ENCODE measurements at places on chromosomes 3 and 15.

DNA sequence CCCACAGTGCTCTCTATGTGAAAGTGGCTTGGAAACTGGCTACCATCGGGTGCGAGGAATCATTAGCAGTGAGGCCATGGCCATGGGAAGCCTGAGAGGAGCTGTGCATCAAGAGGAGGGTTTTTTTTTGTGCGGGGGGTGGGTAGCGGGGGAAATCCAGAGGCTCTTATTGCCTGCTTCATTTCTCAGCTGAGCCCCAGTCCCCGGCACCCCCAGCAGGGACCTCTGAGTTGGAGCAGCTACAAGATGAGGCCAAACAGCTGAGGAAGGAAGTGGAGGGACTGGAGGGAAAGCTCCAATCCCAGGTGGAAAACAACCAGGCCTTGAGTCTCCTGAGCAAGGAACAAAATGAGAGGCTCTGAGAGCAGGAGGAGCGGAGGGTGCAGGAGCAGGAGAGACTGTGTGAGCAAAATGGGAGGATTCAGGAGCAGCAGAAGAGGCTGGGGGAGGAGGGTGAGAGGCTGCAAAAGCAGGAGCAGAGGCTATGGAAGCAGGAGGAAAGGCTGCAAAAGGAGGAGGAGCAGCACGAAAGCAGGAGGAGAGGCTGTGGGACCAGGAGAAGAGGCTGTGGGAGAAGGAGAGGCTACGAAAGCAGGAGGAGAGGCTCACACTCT, 76.7 kb downstream of the ADAMTS7 start:
- no peak for DNase-seq

- no peak for DNase-seq
Measured at GRCh38 chr15:29418931-29419330, 149.3 kb upstream of the NSMCE3 start.

- no peak for DNase-seq
Measured at GRCh38 chr15:80669663-80670273, 25.3 kb upstream of the ABHD17C start.

DNA sequence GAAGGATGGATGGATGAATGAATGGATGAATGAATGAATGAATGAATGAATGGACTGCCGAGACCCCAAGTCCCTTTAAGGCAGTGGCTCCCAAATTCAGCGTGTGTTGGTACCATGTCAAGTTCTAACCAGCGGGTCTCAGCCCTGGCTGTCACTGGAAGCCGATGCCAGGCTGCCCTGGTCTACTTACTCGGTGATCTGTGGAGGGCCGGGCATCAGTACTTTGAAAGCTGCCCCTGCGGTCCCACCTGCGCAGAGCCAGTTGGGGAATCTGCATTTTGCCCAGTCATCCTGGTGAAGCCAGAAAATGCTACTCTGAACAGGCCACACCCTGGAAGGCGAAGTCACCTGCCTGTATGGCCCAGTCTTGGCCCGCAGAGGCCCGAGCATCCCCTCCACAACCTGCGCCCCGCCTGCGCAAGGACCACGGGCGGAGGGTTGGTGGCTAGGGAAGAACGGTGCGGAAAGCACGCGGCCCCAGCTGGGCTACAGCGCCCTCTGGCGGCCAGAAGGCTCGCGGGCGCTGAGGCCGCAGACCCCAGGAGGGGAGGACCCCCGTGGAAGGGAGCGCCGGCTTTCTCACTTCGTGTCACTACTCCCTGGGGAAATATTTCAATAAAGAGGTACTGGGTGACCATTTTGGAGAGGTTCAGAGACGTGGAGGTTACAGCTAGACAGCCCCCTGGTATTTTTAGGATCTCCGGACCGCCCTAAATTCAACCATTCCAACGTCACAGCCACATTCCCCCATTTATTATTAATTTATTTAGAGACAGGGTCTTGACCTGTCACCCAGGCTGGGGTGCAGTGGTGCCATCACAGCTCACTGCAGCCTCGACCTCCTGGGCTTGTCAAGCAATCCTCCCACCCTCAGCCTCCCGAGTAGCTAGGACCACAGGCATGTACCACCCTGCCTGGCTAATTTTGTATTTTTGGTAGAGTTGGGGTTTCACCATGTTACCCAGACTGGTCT, 34.9 kb downstream of the PRKCD start:
- no peak for DNase-seq

DNA sequence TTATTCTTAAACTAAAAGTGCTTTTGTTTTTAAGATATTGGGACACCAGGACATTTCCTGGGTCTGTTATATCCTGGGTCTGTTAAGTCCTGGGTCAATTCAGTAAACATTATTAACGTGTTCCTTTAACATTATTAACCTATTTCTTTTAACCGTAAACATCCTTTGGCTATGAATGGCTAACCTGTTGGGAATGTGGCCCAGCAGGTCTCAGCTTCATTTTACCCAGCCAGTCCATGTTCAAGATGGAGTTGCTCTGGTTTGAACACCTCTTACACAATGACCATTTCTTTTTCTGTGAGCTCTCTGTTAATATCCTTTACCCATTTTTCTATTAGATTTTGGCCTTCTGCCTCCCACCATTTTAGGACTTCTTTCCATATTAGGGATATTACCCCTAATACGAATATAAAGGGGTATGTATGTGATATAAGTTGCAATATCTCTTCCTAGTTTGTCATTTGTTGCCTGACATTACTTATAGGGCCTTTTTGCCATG, 88.9 kb upstream of the NEDD4 start:
- no peak for DNase-seq

GRCh38 chr3:13011573-13012220, 61.5 kb downstream of the IQSEC1 start:
- DNase-seq: peak; percentile 62

DNA sequence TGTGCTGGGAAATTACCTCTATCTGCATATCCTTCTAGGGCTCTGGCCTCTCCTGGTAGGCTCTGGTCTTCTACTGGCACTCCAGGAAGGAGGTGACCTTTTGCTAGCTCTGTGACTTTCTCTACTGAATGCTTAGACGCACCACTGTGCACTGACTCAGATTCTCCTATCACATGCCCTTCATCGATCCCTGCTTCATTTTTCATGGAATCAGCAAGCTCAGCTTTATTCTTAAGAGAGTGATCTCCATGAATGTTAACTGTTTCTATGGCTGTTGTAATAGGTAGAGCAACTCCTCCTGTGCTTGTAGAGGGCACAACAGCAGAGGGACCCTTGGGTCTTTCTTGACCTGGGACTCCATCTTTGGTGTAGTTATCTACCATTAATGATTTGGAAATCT, 106.6 kb downstream of the MAP4 start:
- no peak for DNase-seq

GRCh38 chr15:88232771-88233201, 23.8 kb downstream of the NTRK3 start:
- DNase-seq: no peak

- no peak for DNase-seq
Measured at GRCh38 chr3:95289295-95289694, 1226.4 kb downstream of the NSUN3 start.

- DNase-seq: no peak
Measured at GRCh38 chr3:158471639-158472294, 99.2 kb upstream of the MLF1 start.

DNA sequence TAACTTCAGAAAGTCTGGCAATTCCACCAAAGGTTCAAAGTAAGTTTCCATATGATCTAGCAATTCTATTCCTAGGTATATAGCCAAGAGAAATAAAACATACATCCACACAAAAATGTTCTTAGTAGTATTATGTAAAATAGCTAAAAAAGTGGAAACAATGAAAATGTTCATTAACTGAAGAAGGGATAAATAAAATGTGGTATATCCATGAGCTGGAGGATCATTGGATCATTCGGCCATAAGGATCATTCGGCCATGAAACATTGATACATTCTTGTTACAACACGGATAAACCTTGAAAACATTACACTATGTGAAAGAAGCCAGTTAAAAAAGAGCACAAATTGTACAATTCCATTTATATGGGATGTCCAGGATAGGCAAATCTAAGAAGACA, 2.4 kb downstream of the KPNA4 start:
- DNase-seq: no peak

GRCh38 chr3:22414239-22414638, 663.2 kb upstream of the ZNF385D start:
- no peak for DNase-seq

- no peak for DNase-seq
Measured at GRCh38 chr3:55013145-55013925, 85.5 kb upstream of the LRTM1 start.

DNA sequence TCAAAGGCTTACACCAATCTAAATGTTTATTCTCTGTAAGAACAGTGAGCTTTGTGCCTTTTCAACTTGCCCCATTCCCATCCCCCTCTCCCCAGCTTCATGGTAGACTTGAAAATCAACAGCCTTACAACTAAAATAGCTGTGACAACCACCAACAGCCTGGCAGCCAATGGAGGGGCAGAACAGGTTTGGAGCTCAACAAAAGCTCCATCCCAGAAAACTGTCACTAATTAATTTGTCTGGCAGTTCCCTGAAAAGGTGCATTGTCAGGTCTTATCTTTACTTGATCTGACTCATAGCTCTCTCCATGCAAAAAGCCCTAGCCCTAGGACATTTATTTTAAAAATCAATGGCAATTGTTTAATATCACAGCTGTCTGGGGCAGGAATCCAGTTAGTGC, 22.6 kb downstream of the MTHFS start:
- DNase-seq: no peak

DNA sequence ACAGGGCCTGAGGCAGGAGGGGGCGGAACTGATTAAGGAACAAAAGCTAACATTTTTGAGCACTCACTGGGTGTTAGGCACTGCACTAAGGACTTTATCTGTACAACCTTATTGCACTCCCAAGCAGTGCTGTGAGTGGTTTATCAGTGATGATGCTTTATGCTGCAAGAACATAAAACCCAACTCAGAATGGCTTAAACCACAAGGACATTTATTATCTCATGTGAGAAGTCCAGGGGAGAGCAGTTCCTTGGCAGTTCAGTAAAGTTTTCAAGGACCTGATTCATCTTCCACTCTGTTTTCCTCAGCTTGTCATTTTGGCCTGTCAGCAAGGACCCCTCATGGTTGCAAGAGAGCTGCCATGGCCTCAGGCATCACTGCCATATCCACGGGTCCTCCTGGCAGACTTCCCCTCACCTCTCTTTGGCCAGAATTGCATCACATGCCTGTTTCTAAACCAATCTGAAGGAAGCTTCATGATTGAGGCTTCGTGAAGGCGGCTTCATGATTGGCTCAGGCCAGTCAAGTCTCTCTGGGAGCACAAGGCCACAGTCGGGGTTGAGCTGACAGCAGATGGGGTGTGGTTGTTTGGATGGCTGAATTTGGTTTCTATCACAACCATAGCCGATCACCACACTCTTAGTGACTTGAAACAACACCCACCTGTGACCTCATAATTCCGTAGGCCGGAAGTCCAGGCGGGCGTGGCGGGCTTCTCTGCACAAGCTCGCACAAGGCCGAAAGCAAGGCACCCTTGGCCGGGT, 15.8 kb downstream of the EFCC1 start:
- DNase-seq: no peak

- DNase-seq: no peak
Measured at GRCh38 chr15:69609176-69609575, 156.6 kb downstream of the RPLP1 start.

DNA sequence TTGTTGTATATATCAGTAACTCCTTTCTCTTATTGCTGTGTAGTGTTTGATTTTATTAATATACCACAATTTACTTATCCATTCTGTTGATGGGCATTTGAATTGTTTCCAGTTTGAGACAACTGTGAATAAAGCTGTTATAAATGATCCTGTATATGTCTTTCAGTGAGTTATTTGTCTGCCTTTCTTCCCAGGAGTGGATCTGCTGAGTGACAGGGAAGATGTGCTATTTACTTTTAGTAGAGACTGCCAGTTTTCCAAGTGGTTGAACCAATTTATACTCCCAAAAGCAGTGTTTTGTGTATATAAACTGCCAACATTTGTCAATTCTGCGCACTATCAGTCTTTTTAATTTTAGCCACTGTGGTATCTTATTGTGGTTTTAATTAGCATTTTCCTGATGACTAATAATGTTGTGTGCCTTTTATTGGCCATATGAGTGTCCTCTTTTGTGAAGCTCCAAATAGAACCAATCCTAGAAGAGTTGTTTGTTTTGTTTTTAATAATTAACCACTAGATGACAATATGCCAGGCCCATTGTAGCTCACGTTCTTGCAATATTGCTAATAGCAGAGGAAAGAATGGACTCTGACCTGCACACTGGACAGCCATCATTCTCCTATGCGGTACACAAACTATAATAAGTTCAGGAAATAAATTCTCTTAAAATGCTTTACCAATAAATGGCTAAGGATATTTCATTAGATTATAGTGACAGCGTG, 25.3 kb downstream of the TRANK1 start:
- no peak for DNase-seq

- DNase-seq: no peak
Measured at GRCh38 chr15:41284427-41285177, 47.8 kb downstream of the OIP5 start.

DNA sequence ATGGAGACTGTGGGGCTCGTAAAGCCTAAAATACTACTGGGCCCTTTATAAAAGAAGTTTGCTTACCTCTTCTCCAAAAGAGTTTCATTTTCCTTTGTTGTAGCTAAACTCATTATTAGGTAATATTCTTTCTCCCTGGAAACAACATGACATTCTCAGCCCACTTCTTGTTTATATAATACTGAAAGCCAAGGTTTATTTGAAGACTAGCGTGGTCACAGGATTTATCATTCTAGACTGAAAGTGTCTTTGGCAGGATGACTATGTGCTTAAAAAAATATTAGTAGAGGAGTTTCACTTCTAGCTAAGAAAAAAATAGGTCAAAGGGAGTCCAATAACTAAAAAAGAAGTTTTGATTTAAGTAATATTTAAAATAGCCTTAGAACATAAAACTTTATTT, 1085.2 kb upstream of the CADM2 start:
- DNase-seq: no peak

- no peak for DNase-seq
Measured at GRCh38 chr15:36970522-36970921, 129.8 kb downstream of the MEIS2 start.

DNA sequence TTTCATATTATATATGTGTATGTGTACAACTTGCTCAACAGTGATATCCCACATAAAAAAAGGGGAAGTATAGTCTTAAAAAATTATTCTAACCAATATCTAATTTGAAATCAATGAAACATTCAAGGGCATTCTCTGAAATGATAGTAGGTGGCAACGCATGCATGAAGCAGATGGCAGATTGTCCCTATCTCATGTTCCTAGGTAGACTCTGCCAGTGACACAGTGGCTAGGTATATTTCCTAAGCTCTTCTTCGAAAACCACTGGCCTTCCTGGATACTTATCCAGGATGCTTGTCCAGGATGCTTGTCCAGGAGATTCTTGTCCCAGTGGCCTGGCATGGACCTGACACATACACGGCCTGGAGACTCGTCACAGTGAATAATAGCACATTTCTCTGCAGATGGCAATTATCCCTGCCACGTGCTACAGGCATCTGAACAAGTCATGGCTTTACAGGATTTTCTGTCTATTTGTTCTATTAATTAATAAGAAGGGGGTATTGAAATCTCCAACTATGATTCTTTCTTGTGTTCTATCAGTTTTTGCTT, 54.9 kb downstream of the OCA2 start:
- no peak for DNase-seq

- DNase-seq: no peak
Measured at GRCh38 chr3:141414800-141415462, 46.6 kb downstream of the ZBTB38 start.

Measured in esophagus squamous epithelium (tissue), 5 donors.